ENCODE measurements at places on chromosomes 12 and 14.
A peak's percentile ranks its signal among the peaks of the same experiment; 100 is the strongest.

GRCh38 chr12:2467447-2468195 lies 327.1 kb upstream of the FKBP4 start:
- DNase-seq, result no peak

GRCh38 chr12:75315518-75315917 lies 14.6 kb downstream of the CAPS2 start:
- peak; percentile 12 for DNase-seq

GRCh38 chr12:56257491-56258067 lies 605 bp downstream of the ANKRD52 start:
- DNase-seq, result no peak

DNA sequence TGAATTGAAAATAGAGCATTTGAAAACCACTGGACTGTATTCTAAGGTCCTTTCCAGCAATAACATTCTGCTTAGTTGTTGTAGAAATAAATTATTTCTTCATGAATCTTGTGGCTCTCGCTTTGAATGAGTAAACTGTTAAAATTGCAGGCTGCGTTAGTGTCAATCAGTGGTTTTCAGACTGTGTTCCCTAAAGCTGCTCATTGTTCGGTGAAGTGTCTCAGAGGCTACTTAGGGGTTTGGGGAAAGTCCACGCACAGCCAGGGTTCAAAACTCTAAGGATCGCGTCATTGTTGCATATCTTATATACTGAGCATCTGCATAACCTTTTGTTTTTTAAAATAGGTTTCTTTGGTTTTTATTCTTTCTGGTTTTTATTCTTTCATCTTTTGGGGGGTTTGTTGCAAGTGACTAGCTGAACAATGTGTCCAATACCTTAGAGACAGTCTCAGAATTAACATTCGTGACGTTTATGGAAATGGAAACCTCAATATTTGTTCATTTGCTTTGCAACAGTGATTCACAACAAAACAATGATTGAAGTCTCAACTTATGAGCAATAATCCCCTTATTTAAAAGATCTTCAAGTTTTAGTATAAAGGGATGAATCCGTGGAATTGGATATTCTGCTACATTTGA lies 108.1 kb downstream of the TTLL5 start:
- no peak for DNase-seq

- no peak for DNase-seq
These were observed 5.1 kb downstream of the DPPA3 start for GRCh38 chr12:7716381-7716780.

GRCh38 chr14:105142651-105143450 lies 25.7 kb downstream of the JAG2 start:
- DNase-seq, result no peak

- no peak for DNase-seq
These were observed 31.6 kb upstream of the SERPINA6 start for GRCh38 chr14:94354638-94355185.

- DNase-seq, result peak; percentile 13
These were observed 7.6 kb upstream of the LRTM2 start for GRCh38 chr12:1812650-1813302.

GRCh38 chr14:64110802-64111201 lies 183.4 kb downstream of the ESR2 start:
- DNase-seq, result no peak

GRCh38 chr12:77816196-77816595 lies 14.5 kb upstream of the NAV3 start:
- no peak for DNase-seq

GRCh38 chr12:54502485-54502884 lies 4.9 kb downstream of the NCKAP1L start:
- DNase-seq, result no peak

DNA sequence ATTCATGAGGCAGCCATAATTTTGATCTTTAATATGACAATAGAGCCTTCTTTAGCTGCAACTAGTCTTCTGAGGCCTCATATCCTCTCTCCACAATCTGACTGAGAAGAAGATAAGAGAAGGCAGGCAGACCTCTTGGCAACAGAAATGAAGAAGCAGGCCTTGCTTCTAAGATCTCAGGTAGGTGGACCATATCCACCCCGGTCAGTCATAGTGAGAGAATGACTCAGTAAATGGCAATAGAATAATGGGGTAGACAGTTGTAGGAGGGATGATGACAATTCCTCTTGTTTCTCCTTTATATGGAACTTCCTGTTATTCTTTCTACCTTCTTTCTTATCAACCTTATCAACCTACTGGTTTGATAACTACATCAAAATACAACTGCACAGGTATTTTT lies 246.7 kb upstream of the G2E3 start:
- DNase-seq, result no peak

- DNase-seq, result peak; percentile 52
These were observed 6.9 kb downstream of the RTRAF start for GRCh38 chr14:51996148-51996746.

- no peak for DNase-seq
These were observed 65.0 kb upstream of the AMIGO2 start for GRCh38 chr12:47144769-47145168.

- peak; percentile 48 for DNase-seq
These were observed 23.6 kb downstream of the PYGL start for GRCh38 chr14:50920482-50921230.

DNA sequence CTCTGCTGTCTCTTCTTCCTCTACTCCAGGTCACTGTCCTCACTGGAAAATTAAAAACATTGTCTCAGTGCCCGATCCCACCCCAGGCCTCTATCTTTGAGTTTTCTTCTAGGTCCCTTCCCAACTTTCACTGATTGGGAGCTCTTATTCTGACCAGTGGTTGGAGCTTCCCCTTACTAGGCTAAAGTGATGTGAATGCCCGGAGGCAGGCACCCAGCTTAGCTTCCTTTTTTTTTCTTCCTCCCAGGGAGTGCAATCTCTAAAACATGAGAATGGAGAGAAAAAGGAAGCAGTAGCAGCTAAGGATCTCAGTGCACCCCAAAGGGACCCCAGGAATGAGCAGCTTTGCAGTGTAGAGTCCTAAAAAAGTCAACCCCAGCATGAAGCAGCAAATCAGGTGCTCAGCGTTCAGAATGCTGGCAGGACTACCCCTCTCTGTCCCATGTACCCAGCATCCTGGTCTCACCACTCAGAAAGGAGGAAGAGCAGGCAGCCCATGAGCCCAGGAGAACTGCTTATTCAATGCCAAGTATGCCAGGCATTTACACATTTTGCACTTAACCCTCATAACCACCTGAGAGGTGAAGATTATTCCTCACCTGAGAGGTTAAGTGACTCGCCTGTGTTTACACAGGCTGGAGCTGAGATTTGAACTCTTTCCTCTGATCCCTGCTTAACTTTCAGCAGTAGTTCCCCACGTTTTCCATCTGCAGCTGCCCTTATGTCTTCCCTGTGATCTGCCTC lies 146.2 kb upstream of the PWP1 start:
- no peak for DNase-seq

- no peak for DNase-seq
These were observed 89.8 kb downstream of the ACSS3 start for GRCh38 chr12:81167694-81168093.

GRCh38 chr12:100020370-100020769 lies 35.6 kb upstream of the ANKS1B start:
- no peak for DNase-seq

DNA sequence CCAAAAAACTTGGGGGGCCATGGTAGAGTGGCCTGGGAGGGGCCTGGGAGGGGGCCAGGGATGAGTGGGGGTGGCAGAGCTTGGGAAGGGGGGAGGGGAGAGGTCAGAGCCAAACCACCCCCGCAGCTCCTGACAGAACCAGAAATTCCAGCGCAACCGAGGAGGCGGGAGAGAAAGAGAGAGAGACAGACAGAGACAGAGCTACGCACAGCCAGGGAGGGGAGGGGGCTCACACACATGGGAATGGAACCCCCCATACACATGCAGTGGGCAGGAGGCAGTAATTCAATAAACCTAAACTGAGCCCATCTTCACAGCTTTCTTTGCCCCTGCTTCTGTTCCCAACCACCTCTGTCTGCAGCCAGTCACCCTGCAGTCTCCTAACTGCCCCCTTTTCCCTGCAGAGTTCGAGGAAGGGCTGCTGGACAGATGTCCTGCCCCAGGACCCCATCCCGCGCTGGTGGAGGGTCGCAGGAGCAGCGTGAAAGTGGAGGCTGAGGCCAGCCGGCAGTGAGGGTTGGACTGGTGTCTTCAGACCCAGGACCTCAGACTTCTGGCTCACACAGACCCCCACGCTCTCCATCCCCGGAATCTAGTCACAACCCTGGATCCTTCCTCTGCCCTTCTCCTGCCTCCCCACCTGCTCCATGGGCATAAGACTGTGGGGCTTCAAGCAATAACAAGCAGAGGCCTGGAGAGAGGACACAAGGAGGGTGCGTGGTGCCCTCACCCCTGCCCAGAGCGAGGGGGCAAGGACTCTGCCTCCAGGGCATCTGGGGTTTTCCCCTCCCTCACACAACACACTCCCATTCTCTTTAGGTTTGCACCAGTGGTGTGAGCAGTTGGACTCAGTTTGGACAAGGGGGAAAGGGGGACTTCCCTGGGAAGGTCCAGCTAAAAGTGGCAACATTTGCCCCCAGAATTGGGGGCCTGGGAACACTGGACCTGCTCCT lies 5.6 kb downstream of the NAB2 start:
- DNase-seq, result no peak

GRCh38 chr14:104677512-104678332 lies 11.7 kb upstream of the INF2 start:
- peak; percentile 51 for DNase-seq

GRCh38 chr12:94690198-94690771 lies 39.9 kb upstream of the TMCC3 start:
- DNase-seq, result peak; percentile 16

DNA sequence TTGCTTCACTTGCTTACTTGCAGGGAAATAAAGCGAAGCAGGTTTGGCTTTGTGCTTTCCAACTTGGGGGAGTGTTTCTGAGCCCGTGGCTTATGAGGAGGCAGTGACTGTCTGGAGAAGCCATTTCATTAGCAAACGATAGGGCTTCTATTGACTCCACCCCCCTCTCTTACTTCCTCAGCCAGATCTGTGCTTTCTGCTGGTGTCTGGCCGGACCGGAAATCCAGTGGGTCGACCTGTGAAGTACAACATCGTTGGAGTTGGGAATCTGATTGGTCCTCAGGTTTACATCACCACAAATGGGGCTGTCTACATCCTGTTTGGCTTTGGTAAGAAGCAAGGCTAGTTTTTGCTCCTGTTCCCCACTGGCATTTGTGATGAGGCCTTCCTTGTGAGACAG lies 22.3 kb downstream of the FAM234B start:
- no peak for DNase-seq

DNA sequence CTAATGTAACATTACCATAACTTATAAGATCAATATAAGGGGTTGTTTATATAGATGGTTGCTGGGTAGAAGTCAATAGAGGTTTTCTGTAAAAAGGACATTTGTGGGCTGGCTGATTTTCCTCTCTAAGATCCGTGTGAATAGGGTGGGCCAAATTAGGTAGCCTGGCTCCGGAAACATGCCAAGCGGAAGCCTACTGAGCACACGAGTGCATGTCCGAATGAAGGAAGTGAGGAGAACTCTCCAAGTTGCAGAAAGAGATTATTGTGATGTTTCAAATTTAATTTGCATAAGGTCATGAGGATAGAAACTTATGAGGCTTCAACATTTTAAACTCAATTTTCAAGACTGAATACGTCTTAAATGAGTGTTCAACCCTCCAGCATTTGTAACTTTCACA lies 356.7 kb downstream of the SNAPC1 start:
- DNase-seq, result no peak

- DNase-seq, result no peak
These were observed 1140.6 kb downstream of the BCL11B start for GRCh38 chr14:98131406-98131805.

- no peak for DNase-seq
These were observed 96.5 kb downstream of the DENND5B start for GRCh38 chr12:31494455-31494854.

- no peak for DNase-seq
These were observed 14.2 kb downstream of the ACSS3 start for GRCh38 chr12:81092053-81092452.

DNA sequence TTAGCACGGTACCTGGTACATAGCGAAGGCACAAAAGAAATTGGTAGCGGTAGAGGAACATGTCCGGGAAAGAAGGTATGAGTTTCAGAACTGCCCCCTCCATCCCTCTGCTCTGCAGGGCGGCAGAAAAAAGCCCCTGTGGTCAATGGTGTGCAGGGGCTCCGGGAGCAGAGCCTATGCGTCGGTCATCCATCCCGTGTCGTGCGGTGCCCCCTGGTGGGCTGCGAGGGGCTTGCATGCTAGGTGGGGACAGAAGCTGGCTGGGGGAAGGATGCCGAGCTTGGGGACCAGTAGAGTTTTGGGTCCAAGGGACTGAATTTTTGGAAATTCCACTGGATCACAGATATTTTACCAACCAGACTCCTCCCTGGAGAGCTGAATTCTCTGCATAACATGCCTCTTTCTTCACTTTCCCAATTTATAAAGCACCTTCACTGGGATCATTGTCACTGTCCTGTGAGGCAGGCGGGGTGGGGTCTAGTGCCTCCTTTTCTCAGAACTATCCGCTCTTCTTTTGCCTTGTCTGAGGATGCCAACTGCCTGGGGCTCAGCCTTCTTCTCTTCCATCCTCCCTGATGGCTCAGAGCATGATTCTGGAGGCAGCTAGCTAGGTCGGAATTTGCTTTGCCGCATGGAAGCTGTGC lies 148.7 kb downstream of the SMOC1 start:
- DNase-seq, result no peak

DNA sequence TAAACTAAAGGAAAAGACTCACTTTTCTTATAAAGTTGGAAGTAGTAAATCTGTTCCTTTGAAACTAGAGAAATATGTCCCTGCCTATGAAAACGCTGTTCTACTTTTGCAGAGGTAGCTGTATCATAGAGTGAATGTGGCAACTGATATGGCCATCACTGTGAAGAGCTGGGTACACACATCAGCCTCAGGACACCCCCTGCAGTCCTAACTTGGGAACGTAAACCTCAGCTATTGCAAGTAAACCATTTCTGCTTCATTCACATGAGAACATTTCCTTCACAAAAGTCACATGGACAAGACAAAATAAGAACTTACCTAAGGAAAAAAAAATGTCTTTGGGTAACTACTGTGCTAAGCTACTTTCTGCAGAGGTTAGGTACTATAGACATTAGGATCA lies 233.3 kb upstream of the PPFIA2 start:
- DNase-seq, result no peak

GRCh38 chr12:89247967-89248366 lies 104.3 kb downstream of the DUSP6 start:
- no peak for DNase-seq

- no peak for DNase-seq
These were observed 15.9 kb downstream of the COPZ1 start for GRCh38 chr12:54340846-54341245.

DNA sequence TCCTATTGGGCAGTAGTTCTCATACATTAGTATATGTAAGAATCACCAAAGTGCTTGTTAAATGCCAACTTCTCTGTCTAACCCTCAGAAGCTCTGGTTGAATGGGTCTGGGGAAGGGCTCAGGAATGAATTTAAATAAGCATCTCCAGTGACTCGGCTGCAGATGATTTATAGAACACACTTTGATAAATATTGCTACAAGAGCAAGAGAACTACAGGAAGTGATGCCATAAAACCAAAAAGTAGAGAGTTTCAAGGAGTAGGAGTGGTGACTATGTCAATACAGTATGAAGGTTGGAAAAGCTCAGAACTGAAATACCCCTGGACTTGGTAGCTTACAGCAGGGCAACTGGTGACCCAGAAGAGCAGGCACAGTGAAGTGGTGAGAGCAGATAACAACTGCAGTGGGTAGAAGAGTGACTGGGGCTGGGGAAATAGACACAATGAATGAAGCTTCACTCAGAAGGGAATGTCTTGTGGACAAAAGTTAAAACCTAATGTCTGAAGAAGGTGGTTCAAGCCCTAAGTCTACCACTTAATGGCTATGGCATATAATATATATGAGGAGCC lies 8.0 kb upstream of the PLEKHA5 start:
- DNase-seq, result no peak

Measured in fibroblast of the conjunctiva (primary cell).